Hematopoietic multipotent progenitor cell treated with erythropoietin and hydrocortisone succinate and interleukin-3 and kit ligand, for 4 days (in vitro differentiated cells): ENCODE measurements at places on chromosomes 1 and 21.

DNA sequence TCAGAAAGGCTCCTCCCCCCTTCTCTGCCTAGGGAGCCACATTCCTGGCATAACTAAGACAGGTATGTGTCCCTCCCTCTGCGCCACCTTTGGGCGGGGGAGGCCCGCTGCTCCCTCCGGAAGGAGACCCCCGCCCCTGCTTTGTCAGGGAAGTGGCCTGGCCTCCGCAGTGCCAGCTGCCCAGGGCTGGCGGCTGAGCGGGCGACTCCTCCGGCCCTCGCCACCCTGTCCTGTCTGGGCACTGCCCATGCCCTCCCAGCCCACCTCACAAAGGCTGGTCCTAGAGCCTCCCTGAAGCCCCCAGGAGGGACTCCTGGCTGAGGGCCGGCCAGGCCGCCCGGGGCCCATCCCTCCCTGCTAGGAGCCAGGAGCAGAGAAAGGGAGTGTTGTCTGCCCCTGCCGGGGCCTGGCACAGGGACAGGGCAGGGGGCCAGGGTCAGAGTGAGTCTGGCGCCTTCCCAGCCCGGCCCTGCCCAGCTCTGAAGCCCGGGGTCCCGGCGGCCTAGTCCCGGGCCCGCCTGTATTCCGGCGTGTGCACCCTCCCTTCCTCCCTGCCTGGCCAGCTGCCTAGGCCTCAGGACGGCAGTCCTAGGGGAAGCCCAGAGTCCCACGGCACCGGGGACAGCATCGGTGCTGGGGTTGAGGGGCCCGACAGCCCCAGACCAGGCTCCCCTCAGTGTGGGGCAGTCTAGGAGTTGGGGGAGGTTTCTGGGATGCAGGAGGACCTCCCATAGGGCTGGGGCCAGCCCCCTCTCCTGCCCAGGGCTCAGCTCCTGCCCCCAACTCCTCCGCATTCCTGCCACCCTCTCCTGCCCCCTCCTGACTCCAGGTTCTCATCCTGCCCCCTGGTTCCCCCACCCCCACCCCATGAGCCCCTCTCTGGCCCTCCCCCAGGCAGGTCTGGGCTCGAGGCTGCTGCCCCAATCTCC lies 5.1 kb downstream of the AGRN start:
- DNase-seq: no peak

GRCh38 chr1:175422156-175422555 lies 229.6 kb upstream of the KIAA0040 start:
- no peak for DNase-seq

DNA sequence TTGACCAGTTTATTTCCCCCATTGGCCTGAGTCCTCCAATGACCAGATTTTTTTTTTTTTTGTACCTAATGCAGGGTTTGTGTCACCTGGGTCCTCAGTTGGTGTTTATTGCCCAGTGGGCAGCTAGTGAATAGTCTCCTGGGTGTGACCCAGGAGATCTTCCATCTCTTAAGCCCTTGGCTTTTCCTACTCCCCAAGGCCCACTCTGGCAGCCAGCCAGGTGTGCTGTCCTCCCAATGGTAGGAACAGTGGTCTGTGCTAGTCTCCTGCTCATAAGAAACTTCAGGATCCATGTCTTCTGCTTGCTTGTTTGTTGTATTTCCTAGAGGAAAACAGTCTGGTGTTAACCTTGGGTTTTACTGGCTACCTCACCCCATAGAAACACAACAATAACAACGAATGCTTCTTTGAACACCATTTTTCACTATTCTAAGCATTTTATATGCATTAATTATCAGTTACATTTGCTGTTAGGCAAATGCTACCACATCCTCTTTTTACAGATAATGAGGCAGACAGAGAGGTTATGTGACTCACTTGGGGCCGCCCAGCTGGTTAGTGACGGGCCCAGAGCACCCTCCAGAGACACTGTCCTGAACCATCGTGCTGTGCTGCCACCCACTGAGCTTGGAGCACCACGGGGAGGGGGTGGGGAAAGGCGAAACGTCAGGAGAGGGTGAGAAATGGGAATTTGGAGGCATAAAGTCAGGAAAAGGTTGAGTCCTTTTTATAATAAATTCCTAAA lies 107.5 kb downstream of the HIVEP3 start:
- peak; percentile 66 for DNase-seq

GRCh38 chr1:22470227-22470626 lies 18.6 kb downstream of the ZBTB40 start:
- no peak for DNase-seq

- peak; percentile 98 for DNase-seq
These were observed 21.9 kb downstream of the ERG start for GRCh38 chr21:38476385-38476784.

GRCh38 chr1:161238039-161238473 lies at the start of gene NR1I3:
Gene NR1I3, minus strand, starts transcription at chr1:161238203. Its CDS starts 1,638 bp downstream, at chr1:161236565.
- no peak for DNase-seq

DNA sequence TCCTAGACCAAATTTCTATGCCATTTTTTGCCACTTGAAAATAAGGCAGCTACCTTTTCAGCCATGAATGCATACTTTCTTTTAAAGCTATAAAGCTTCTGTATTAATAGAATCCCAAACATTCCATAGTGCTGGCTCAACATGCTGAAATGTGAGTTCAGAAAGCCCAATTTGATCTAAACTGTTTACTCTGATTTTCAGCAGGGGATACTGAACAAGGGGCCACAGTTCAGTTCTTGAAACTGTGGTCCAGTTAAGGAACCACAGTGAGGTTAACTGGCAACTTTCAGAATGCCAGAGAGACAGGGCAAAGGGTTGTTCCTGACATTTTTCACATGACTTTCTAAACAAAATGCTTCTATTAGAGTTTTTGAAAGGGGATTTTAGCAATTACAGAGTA lies 85.7 kb upstream of the COL11A1 start:
- DNase-seq: no peak

GRCh38 chr1:230915078-230915477 lies 46.8 kb upstream of the C1orf198 start:
- DNase-seq: no peak

DNA sequence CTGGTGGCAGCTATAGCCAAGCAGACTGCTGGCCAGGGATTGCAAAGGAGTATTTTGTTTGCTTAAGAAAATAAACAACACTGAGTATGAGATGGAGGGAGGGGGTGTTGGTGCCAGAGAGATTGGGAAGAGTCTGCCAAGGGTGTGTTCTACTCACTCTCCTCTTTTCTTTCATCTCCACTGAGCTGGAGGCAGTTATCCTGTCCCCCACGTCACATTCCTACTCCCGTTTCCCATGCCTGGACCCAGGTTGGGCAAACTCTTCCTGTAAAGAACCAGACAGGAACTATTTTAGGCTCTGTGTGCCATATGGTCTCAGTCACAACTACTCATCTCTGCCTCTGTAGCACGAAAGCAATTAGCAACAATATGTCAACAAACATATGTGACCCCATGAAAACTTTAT lies 1.4 kb upstream of the IL24 start:
- no peak for DNase-seq

GRCh38 chr1:40404670-40405462 lies 31.3 kb downstream of the SMAP2 start:
- peak; percentile 82 for DNase-seq

DNA sequence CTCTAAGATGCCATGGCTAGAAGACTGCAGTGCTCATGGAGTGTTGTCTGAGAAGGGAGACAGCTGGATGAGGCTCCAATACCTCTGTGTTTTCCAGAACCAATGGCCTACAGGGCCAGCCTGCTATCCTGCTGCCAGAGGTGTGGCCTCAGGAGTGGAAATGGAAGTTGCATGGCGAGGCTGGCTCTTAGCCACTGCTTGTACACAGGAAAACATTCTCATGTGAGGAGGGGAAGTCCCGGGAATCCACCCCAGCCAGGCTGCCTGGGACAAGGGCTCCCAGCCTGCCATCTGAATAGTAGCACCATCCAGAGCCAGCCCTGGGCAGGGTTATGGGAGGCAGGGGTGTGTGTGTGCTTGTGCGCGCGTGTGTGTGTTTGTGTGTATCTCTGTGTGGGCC lies 56.5 kb downstream of the SDC3 start:
- DNase-seq: no peak

- no peak for DNase-seq
These were observed 22.7 kb downstream of the PKNOX1 start for GRCh38 chr21:42997053-42997452.
